Dermis lymphatic vessel endothelial cell (primary cell): ENCODE measurements at places on chromosomes 1 and 21. TPM values are rescaled to one million over a fixed set of nuclear protein-coding genes. Genes with fewer than 3 reads are reported as not detected.

Gene LRRC71
- total RNA-seq: 0.11 and 0.43 TPM in 2 replicates

Gene BEND5
- total RNA-seq: 2.9 and 4.8 TPM in 2 replicates

Gene SV2A
- total RNA-seq: 2.6 and 3.0 TPM in 2 replicates

Gene S100A9
- total RNA-seq: not detected in 2 replicates

Gene LCE2A
- not detected in 2 replicates for total RNA-seq

Gene HES4
- 23.6 and 33.8 TPM in 2 replicates for total RNA-seq

Gene AIRE
- not detected in 2 replicates for total RNA-seq

Gene MSH4
- 0.11 and 0.17 TPM in 2 replicates for total RNA-seq

Gene SPRR4
- total RNA-seq: not detected in 2 replicates

Gene GSTM4
- 0.95 and 1.4 TPM in 2 replicates for total RNA-seq

Gene TAS1R1
- not detected in 2 replicates for total RNA-seq

Gene RGS7
- 0.09 and 0.11 TPM in 2 replicates for total RNA-seq

Gene IL19
- total RNA-seq: not detected in 2 replicates

Gene SNX7
- 30.3 and 34.1 TPM in 2 replicates for total RNA-seq

Gene OR2AJ1
- not detected in 2 replicates for total RNA-seq

Gene METTL25B
- total RNA-seq: 8.3 and 12.1 TPM in 2 replicates

Gene STIL
- 3.5 and 3.7 TPM in 2 replicates for total RNA-seq

Gene PCSK9
- under 0.01 and 0.22 TPM in 2 replicates for total RNA-seq

Gene LCE3D
- not detected in 2 replicates for total RNA-seq

Gene OR2T11
- total RNA-seq: not detected in 2 replicates

Gene FCN3
- not detected in 2 replicates for total RNA-seq

Gene OSCP1
- total RNA-seq: 3.6 and 5.0 TPM in 2 replicates

Gene CNR2
- not detected in 2 replicates for total RNA-seq

Gene ZFP69B
- 0.65 and 1.2 TPM in 2 replicates for total RNA-seq

Gene OLIG2
- total RNA-seq: not detected in 2 replicates

Gene AMY2B
- total RNA-seq: 1.1 and 2.9 TPM in 2 replicates

Gene CFAP74
- not detected in 2 replicates for total RNA-seq

Gene MRPS14
- total RNA-seq: 28.8 and 39.7 TPM in 2 replicates

Gene CELA2B
- not detected in 2 replicates for total RNA-seq

Gene COL6A2
- 39.7 and 92.9 TPM in 2 replicates for total RNA-seq

Gene SPRR2B
- total RNA-seq: not detected in 2 replicates

Gene AADACL4
- total RNA-seq: not detected in 2 replicates

Gene AADACL3
- total RNA-seq: not detected in 2 replicates

Gene CRNN
- not detected in 2 replicates for total RNA-seq

Gene EYA3
- 7.8 and 11.1 TPM in 2 replicates for total RNA-seq

Gene S1PR1
- 202 and 328 TPM in 2 replicates for total RNA-seq

Gene SUMO3
- total RNA-seq: 78.0 and 81.8 TPM in 2 replicates

Gene FALEC
- total RNA-seq: not detected in 2 replicates

Gene C1orf116
- under 0.01 TPM in 1 of 2 replicates, not detected in the other for total RNA-seq

Gene CD53
- not detected in 2 replicates for total RNA-seq

Gene GUCA2A
- not detected in 2 replicates for total RNA-seq

Gene OPTC
- total RNA-seq: not detected in 2 replicates

Gene ZBTB8B
- under 0.01 TPM in 2 replicates for total RNA-seq

Gene CFAP107
- total RNA-seq: under 0.01 TPM in 1 of 2 replicates, not detected in the other

Gene MAEL
- total RNA-seq: not detected in 2 replicates

Gene FCMR
- total RNA-seq: 0.33 TPM in 1 of 2 replicates, not detected in the other

Gene KPNA6
- 27.4 and 30.3 TPM in 2 replicates for total RNA-seq

Gene RPS8
- 1,932 and 2,076 TPM in 2 replicates for total RNA-seq

Gene NCF2
- under 0.01 TPM in 1 of 2 replicates, not detected in the other for total RNA-seq

Gene ASAP3
- 4.0 and 5.7 TPM in 2 replicates for total RNA-seq

Gene KIRREL1
- 17.7 and 18.7 TPM in 2 replicates for total RNA-seq

Gene AVPR1B
- total RNA-seq: not detected in 2 replicates

Gene RNF186
- not detected in 2 replicates for total RNA-seq

Gene LEFTY2
- not detected in 2 replicates for total RNA-seq
